Colonic mucosa (tissue), 4 donors: ENCODE measurements at places on chromosomes 7 and 10. TPM values are rescaled to one million over a fixed set of nuclear protein-coding genes. Genes with fewer than 3 reads are reported as not detected.

FKBP6 gene
- total RNA-seq: not detected

GRCh38 chr7:31327071-31327470 lies 13.5 kb downstream of the NEUROD6 start:
- no peak for DNase-seq
- no peak overlapping the region for H3K4me3 ChIP-seq

DNA sequence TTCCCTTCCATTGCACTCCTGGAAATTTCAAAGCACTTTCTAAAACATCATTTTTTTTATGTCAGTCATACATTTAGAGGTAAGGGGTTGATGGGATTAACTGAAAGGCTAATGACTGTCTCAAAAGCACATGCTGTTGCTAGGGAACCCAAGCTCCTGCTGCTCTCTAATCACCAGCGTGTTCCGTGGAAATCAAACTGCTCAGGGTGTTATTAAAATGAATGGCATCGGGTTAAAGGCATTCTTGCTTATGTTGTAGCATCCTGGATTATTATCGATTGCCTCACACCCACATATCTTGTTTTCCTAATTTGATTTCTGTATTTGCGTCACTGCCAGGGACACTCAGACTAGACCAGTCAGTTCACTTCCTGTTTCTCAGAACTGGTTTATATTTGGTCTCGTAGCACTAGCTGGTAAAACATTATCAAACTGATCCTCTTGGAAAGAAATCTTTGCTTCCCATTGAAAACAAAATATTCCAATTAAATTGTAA lies 216.5 kb upstream of the MKLN1 start:
- H3K36me3 ChIP-seq: no peaks in the 10 kb centered on the region
- peaks cover 7% of the 10 kb centered on the region for H3K4me1 ChIP-seq
- H3K4me3 ChIP-seq: peak overlapping the region; percentile 46
- no peaks in the 10 kb centered on the region for H3K27me3 ChIP-seq

PTPRZ1 gene
- total RNA-seq: 1.2 TPM

DNA sequence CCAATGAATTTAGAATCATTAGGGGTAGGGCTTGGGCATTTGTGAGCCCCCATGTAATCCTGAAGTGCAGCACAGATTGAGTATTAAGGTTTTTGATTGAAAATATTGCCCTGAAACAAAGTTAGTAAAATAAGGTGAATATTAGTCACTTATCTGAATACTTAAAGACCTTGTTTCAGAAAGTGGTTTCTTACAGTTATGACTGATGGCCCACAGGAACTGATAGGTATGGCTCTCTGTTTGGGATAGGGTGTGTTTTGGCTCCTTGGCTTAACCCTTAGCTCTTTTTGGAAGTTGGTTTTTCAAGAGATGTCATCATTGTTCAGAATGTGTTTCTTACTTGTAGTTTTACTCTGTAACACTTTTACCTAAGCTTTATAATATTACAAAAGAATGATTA lies 34.8 kb downstream of the MDFIC start:
- DNase-seq: no peak
- H3K4me1 ChIP-seq: no peaks in the 10 kb centered on the region
- H3K27ac ChIP-seq: no peak overlapping the region
- no peaks in the 10 kb centered on the region for H3K27me3 ChIP-seq

GRCh38 chr10:132627666-132628531 lies 90.3 kb downstream of the INPP5A start:
- peaks cover 8% of the 10 kb centered on the region for H3K4me1 ChIP-seq
- no peaks in the 10 kb centered on the region for H3K27me3 ChIP-seq

DNA sequence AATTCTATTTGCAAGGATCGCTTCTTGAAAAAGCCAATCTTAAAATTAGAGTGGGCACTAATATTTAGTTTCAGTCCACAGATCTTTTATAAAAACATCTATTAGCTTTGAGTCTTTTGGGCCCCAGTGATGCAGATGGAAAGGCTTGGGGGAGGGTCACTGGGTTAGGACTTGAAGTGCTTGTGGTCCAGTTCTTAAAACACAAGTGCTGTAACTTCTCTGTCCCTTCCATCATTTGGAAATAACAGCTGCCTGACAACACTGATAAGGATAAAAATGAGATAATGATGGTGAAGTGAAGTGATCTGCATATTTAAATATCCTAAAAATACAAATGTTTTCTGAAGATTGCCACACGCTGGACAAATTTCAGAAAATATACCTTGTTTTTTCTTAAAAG lies 37.1 kb upstream of the ZRANB1 start:
- no peak for DNase-seq
- H3K27ac ChIP-seq: no peak overlapping the region
- no peak overlapping the region for H3K4me3 ChIP-seq
- no peaks in the 10 kb centered on the region for H3K4me1 ChIP-seq
- no peaks in the 10 kb centered on the region for H3K36me3 ChIP-seq

DNA sequence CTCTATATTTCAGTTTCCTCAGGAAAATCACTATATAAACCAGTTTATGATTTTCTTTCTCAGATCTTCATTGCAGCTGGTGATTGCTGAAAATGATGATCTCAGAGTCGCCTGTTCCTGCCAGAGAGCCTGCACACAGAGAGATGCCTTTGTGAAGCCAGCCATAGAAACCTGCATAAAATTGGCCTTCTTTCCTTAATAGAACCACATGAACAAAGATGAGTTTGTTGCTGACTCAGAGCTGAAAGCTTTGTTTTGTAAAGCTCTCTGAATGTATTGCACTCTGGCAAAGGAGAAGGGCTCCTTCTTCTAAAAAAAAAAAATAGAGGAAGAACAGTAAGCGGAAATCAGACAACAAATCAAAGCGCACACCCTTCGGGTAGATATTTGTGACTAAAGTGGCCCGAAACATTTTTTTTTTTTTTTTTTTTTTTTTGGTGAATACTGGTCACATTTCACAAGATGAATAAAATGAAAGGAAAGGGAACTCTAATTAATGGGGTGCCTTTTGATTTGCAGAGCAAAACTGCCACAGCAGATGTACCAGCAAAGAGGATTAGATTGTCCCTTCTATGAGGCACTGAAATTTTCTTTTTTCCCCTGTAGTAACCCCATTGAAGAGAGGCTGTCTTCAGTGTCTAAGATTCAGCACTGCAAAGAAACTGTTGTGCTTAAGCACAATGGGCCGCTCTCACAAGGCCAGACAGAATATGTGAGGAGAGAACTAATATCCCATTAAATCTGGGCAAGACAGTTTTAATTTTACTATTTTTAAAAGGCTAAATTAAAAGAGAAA lies 75.1 kb upstream of the PTPRZ1 start:
- DNase-seq: no peak
- H3K36me3 ChIP-seq: no peaks in the 10 kb centered on the region
- H3K4me1 ChIP-seq: no peaks in the 10 kb centered on the region
- H3K27me3 ChIP-seq: no peaks in the 10 kb centered on the region

DNA sequence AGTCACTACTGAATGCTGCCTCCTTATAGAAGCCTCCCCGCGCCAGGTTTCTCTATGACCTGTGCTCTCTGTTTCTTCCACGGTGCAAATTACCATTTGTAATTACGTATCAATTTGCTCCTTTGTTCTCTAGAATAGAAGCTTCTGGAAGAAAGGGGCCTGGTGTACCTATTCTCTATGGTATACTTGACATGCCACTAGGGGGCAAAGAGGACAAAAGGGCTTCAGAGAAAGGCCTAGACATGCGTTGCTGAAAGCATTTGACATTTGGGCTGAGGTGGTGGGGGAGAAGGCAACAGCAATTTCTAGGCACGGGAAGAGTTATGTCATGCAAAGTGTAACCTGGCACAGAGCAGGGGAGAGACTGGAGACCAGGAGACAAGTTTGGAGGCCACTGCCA lies 148.7 kb downstream of the WDR11 start:
- H3K27me3 ChIP-seq: no peaks in the 10 kb centered on the region
- H3K36me3 ChIP-seq: no peaks in the 10 kb centered on the region
- no peak overlapping the region for H3K27ac ChIP-seq
- no peak overlapping the region for H3K4me3 ChIP-seq
- H3K4me1 ChIP-seq: no peaks in the 10 kb centered on the region

DNA sequence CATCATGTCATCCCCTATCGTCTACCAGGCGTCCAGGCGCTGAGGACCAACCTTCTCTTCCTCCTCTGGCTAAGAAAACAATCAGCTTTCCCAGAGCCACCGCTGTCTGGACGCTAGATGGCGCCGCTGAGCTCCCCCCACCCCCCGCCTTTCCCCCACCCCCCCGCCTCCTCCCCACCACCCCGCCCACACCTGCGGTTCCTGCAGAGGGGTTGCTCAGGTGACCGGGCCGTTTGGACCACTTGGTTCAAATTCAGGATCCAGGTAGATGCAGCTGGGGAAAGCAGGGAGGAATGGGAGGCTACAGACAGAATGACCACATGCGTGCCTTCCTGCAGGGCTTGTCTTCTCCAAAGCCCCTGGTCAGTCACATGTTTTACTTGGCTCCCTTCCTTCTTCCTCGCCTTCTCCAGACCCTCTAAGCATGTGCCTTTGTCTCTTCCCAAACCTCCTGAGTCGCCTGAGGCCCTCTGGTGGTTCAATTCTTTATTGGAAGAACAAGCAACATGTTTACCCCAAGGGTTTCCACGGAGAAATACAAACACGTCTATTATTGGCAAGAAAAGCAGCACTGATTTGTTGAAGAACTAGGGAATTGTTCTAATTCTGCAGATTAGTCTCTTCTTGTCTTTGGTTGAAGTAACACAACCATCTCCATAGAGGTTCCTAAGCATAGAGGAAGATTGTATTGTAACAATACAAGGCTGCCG lies 24.7 kb downstream of the AOC1 start:
- no peaks in the 10 kb centered on the region for H3K36me3 ChIP-seq
- no peaks in the 10 kb centered on the region for H3K27me3 ChIP-seq
- H3K4me1 ChIP-seq: no peaks in the 10 kb centered on the region

- H3K27ac ChIP-seq: no peak overlapping the region
- H3K4me1 ChIP-seq: no peaks in the 10 kb centered on the region
- DNase-seq: no peak
- no peaks in the 10 kb centered on the region for H3K27me3 ChIP-seq
Measured at GRCh38 chr7:133742709-133743538, 384.2 kb upstream of the LRGUK start.
